RPMI7951 (cell line): ENCODE measurements at places on chromosomes 3 and 15. TPM values are rescaled to one million over a fixed set of nuclear protein-coding genes. Genes with fewer than 3 reads are reported as not detected.
A peak's percentile ranks its signal among the peaks of the same experiment; 100 is the strongest.

Gene CIB2
- total RNA-seq, result 6.2 and 7.8 TPM in 2 replicates

Gene DAZL
- not detected in 2 replicates for total RNA-seq

Gene SEMA3F
- 1.5 and 1.9 TPM in 2 replicates for total RNA-seq

Gene LAMB2
- total RNA-seq, result 209 and 244 TPM in 2 replicates

Gene TRH
- total RNA-seq, result not detected in 2 replicates

Gene TMEM44
- total RNA-seq, result 13.8 and 19.0 TPM in 2 replicates

Gene TMEM87A
- 76.7 and 80.0 TPM in 2 replicates for total RNA-seq

Gene ACSBG1
- 0.24 and 0.49 TPM in 2 replicates for total RNA-seq

Gene PCOLCE2
- 2.1 and 2.8 TPM in 2 replicates for total RNA-seq

Gene HGD
- 0.24 TPM in 1 of 2 replicates, not detected in the other for total RNA-seq

Gene MST1R
- 0.29 and 0.36 TPM in 2 replicates for total RNA-seq

DNA sequence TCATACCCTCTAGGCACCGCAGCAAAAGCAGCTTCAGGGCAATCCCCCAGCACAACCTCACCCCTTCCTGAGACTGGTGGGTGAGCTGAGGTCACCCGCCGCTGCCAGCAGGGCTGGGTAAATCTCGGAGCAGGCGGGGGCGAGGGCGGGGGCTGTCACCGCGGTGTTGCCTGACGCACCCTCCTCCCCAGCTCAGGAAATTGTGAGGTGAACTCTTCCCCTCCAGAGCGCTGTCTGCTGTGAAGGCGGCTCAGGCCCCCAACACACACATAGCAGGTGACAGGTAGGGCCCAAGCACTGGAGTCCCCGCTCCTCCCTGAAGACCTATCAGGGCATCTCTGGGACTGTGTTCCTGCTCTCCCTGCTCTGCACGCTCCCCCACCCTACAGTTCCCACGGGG lies 30.2 kb upstream of the FURIN start:
- no peak for DNase-seq

- no peak for DNase-seq
Observed at GRCh38 chr15:73019601-73020146, 32.6 kb upstream of the NEO1 start.

DNA sequence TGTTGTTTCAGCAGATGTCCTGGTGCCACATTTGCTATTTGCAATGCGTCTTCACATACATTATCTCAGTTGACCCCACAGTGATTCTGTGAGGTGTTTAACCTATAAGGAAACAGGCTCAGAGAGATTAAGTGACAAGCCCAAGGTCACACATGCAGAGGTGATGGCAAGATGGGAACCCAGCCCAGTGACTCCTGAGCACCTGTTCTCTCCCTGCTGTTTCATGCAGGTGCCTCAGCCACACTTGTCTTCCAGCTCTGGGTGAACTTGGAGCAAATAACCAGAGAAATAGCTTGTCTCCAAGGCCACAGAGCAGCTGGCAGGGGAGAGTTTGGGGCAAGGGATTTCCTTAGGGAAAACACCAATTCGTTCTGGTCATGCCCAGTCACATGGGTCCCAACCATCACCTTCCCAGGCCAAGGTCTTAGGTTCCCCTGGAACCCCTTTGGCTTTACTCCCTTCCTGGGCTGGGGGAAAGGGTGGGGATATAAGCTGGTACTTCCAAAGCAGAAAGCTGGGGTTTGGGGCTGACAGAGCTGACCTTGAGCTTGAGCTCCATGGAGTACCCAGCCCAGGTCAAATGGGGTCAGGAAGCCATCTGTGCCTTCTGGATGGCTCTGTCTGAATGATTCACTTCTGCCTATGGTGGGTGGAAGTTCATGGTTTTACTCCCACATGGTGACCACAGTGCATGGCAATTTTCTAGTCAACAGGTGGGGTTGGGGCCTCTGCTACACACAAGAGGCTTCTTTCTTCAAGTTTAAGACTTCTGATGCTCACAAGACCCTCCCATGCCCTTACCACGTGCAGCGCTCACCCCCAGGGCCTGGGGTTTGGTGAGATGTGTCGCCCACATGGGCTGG lies 22.4 kb downstream of the LIPC start:
- peak; percentile 89 for DNase-seq

GRCh38 chr3:31765871-31766270 lies 215.2 kb downstream of the OSBPL10 start:
- DNase-seq, result no peak

DNA sequence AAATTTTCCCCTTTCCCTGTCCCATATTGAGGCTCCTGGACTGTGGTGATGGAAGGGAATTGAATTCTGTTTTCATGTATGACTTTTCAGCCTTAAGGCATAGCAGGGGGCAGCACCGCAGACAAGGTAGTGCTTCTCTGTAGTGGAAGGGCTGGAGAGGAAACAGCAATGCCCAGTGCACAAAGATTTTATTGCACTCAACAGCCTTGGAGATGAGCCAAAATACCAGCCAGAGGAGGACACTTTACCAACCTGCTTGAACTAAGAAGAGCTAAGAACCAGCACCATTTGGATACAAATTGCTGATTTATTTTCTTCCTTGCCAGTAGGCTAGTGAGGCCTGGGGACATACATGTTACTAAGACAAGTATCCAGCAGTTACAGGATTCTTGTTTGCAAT lies 98.7 kb downstream of the KCNMB2 start:
- DNase-seq, result no peak

DNA sequence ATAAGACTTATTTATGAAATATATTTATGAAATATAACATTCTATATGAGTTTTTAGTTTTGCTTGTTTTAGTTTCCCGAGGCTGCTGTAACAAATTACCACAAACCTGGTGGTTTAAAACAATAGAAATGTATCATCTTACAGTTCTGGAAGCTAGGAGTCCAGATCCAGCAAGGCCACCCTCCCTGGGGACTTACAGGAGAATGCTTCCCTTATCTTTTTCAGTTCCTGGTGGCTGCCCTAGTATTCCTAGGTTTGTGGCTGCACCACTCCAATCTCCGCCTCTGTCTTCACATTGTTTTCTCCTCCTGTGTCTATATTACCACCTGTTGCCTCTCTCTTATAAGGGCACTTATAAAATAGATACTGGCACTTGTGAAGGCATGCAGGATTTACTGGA lies 877.8 kb downstream of the TUSC7 start:
- DNase-seq, result no peak

- peak; percentile 33 for DNase-seq
Observed at GRCh38 chr3:69738859-69739203, 433 bp upstream of the MITF start.

- DNase-seq, result no peak
Observed at GRCh38 chr15:40420793-40421192, 15.2 kb downstream of the IVD start.

DNA sequence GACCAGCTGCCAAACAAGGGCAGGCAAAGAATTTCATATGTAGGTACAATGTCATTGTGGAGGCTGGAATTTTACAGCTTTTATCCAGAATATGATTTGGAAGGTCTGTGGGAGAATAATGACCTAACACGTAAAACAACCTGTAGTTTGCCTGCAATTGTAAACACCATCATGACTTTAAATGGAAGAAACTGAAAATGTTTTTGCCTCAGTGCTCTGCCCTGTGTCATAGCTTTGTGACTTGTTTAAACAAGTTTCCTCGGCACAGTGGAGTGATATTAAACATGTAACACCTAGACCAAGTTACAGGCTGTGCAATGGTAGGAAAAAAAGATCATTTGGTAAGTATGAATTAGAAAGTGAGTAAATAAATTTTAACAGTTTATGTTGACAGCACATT lies 171.6 kb upstream of the MBNL1 start:
- no peak for DNase-seq

- DNase-seq, result no peak
Observed at GRCh38 chr3:70308760-70309159, 3.7 kb downstream of the MDFIC2 start.

DNA sequence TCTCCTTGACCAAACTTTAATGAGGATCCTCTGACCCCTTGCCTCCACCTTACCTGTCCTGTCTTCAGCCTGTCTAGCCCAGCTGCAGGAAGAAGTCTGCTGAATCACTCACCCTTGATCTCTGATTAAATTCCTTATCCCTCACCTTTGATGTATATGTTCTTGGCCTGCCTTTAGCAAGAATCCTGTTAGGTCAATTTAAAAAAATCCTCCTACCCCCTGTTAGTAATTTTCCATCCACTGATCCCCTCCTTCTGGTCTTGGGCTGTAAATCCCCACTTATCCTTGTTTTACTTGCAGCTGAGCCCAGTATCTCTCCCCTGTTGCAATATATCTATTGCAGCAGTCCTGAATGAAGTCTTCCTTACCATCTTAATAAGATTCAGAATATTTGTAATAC lies 39.0 kb downstream of the MYH15 start:
- DNase-seq, result peak; percentile 11

DNA sequence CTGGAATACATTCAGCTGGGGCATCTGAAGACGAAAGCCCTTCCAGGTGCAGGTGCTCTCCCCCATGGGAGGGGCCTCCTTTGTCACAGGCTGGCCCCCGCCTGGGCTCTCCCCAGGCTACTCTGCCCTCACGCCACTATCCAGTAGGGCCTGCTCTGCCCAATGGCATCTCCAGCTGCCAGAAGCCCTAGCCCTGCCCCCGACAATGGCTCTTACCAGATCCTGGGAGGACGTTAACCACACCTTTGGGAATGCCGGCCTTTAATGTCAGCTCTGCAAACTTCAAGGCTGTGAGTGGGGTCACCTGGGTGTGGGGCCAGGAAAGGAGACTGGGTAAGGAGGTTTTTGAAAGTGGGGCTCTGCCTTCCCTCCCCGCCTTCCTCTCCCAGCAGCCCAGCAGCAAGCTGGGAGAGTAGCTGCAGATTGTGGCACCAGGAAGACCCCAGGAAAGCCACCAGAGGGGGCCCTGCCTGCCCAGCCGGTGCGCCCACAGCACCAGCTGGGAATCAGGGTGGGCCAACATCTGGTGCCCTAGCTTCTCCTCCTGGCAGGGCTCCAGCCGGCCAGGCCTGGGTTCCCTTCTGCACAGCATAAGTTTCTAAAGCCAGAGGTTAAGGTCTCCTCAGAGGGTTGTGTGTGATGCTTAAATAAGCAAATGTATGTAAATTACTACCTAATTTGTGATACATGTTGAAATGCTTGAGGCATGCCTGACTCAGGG lies 40.4 kb upstream of the SLC41A3 start:
- no peak for DNase-seq

DNA sequence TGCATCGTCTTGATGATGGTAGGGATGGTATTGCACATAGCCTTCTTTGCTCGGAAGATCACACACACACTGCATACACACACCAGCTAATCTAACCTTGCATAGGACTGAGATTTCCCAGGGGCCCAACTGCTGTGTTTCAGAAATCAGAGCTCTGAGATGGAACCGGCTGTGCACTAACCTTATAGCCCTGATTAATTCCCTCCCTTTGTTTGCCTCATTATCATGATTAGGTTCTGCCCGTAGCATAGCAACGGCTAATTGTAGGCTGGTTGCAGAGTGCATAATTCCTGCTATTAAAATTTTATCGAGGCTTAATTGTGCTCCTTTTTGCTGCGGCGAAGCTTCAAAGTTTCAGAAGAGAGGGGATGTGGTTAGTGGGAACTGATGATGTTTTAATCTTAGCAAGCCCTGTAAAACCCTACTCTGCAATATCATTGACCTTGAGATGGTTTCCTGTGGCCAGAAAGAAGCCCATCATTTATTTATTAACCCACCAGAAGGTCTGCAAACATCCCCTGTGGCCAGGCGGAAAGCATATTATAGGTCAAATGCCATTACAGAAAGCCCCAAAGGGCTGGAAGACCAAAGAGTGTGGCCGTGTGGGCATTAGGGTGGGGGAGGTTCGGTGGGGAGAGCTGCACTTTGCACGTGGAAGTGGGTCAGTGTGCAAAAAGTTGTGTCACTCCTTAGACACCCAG lies 56.2 kb upstream of the GLCE start:
- no peak for DNase-seq

DNA sequence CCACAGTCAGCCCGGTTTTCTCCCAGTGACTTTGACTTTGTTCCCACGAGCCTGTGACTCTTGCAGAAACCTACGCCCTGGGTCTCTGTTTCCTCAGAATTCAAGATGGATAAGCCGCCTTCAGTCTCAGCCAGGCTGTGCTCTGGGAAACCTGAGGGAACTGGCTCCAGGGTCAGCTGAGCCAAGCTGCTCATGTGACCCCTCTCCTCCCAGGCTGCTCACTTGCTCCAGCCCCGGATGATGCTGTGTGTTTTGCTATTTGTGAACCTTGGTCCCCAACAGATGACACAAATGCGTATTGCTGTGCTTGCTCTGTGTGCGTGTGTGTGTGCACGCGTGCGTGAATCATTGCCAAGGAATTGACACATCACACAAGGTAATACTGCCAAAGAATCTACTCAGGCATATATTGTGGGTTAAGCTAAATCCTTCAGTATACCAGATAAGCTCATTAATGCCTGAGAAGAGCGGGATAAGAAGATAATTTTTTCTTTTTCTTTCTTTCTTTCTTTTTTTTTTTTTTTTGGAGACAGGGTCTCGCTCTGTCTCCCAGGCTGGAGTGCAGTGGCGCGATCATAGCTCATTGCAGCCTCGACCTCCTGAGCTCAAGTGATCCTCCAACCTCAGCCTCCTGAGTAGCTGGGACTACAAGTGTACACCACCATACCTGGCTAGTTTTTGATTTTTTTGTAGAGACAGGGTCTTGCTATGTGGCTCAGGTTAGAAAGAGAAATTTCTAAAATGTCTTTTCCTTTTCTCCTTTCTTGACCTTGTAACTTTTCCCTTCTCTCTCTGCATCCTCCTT lies 29.2 kb upstream of the UMPS start:
- DNase-seq, result peak; percentile 66

GRCh38 chr3:14352002-14352627 lies 50.3 kb upstream of the SLC6A6 start:
- DNase-seq, result peak; percentile 42

- no peak for DNase-seq
Observed at GRCh38 chr3:172669021-172669420, 41.8 kb downstream of the NCEH1 start.
